ENCODE measurements at places on chromosomes 13 and 19.

- no peak for DNase-seq
These were observed 34.2 kb downstream of the GPR42 start for GRCh38 chr19:35404879-35405622.

- DNase-seq: no peak
These were observed 431.4 kb downstream of the TBC1D4 start for GRCh38 chr13:75050419-75051046.

DNA sequence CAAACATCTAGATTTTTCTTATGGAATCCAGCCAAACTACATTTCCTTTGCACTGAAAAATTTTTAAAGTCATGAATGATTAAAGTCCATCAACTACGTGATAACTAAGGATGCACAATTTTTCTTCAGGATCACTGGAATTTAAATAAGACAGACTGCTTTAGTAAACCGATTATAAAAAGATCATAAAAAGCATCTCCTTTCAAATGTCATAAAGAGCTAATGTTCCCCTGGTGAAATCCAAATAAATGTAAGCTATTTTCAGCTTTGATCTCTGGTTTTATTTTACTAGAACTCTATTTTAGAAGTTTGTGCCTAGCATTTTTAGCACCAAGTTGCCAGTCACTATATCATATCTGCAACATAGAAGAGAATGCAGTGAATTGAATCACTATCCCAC, 460.8 kb downstream of the RFC3 start:
- DNase-seq: no peak

DNA sequence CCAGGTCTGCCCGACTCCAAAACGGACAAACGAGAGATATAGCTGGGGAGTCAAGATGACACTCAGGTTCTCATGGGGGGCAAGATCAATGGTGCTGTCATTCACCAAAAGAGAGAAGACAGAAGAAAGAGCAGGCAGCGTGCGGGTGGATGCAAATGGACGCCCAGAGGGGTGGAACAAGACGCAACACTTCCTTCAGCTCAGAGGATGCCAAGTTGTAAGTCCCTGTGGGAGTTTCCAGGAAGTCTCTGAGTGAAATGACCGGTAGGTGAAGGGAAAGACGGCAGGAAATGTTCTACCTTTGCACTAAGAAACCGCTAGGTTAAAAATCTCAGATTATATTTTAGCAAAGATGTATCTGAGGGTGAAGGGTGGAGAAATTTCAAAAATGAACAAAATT, 26.5 kb downstream of the TUBGCP3 start:
- no peak for DNase-seq

- no peak for DNase-seq
These were observed 2.4 kb upstream of the ACTL9 start for GRCh38 chr19:8700956-8701355.

DNA sequence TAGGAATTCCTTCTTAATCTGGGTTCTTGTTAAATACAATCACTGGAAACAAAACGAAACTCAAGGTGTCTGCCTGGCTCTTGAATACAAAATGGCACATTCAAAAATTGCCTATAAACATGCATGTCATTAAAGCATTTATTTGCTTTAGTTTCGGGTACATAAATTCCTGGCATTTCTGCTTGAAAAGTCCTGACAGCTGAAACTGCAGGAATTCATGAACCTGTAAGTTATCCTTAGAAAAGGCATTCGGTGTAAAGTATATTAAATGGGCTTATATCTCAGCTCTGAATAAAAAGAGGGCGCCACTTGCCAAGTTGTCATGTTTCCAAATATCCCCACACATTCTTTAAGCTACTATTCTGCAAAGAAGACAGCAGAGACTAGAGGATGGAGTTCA, 32.9 kb downstream of the RXFP2 start:
- no peak for DNase-seq

DNA sequence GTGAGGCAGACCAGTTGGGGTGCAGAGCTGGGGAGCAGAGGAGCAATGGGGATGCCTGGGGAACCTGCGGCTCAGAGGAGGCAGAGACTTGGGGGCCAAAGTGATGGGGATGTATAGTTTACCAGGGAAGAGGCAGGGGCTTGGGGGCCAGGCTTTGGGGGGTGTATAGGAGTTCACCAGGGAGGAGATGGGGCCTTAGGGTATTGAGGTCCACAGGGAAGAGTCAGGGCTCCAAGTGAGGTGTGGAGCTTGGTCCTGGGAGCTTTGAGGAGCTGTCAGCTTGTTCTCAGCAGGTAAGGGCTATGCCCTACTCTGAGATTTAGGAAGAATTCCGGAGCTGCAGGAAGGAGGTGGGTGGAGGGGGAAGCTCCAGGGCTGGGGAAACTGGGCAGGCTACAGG, 10.8 kb downstream of the TNFAIP8L1 start:
- DNase-seq: no peak

GRCh38 chr13:97018029-97018819, 23.9 kb upstream of the OXGR1 start:
- DNase-seq: peak; percentile 45

DNA sequence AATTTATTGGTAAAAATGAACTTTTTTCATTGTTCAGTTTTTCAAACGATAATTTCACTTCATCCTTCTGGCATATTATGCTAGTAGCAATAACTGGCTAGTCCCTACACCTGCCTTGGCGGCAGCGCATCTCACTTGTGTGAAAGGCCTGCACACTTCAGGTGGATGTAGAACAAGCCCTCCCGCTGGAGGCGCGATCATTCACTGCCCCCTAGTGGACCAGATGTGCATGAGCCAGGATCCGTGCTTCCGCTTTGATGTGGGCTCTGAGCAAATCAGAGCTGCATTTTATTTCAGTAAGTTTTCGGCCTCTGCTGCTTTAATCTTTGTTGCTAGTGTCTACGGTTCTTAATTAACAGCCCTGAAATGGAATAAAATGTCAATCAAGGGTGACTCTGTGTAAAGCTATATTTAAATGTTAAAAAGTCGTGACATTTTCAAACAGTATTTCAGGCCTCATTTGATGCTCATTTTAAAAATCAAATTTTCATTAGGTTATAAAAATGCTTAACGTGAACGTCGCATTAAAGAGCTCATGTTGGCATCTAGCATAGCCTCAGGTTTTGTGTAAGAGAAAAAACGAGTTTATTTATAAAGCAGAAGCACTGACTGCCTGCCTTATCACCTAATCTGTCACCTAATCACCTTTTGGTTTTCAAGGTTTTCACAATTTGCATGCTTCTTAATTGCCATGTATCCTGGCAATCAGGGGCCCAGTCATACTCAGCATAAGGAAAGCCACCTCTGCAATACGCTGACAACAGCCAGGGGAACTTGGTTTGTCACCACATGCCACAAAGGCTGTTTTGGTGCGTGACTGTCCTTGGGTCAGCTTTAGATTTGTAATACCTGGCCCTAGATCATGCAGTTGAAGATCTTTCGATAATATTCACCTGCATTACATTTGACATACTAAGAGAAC, 112.2 kb downstream of the TEX26 start:
- DNase-seq: peak; percentile 80

- no peak for DNase-seq
These were observed 5.7 kb upstream of the PEX11G start for GRCh38 chr19:7494416-7495098.

DNA sequence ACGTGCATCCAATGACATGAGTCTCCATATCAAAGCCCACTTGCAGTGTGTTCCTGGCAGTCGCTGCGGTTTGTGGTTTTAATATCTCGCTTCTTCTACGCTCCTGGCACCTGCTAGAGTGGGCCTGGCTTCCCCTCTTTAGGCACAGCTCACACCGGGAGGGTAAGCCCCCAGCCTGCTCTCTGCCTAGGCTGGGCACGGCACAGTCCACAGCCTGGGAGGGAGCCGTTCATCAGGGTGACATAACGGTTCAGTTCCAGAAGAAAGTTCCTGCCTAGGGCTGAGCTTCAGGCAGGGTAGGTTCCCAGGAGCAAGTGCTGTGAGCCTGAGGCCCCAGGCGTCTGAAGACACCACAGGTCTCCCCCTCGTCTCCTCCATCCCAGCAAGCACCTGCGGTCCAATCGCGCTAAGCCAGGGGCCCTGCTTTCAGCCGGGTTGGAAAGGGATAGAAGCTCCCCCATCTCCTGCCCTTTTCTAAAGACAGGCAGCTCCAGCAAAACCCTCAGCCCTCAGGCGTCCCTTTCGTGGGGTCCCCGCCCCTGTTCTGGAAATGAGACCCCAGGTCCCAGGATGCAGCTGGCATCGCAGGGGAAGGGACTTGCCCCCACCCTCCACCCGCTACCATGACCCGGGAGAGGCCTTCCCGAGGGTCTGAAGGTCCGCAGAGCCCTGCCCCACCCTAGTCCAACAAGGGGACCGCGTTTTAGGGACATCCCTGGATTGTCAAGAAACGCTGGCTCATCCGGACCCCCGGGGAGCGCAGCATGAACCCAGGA, 121.6 kb upstream of the ZNF507 start:
- DNase-seq: no peak

DNA sequence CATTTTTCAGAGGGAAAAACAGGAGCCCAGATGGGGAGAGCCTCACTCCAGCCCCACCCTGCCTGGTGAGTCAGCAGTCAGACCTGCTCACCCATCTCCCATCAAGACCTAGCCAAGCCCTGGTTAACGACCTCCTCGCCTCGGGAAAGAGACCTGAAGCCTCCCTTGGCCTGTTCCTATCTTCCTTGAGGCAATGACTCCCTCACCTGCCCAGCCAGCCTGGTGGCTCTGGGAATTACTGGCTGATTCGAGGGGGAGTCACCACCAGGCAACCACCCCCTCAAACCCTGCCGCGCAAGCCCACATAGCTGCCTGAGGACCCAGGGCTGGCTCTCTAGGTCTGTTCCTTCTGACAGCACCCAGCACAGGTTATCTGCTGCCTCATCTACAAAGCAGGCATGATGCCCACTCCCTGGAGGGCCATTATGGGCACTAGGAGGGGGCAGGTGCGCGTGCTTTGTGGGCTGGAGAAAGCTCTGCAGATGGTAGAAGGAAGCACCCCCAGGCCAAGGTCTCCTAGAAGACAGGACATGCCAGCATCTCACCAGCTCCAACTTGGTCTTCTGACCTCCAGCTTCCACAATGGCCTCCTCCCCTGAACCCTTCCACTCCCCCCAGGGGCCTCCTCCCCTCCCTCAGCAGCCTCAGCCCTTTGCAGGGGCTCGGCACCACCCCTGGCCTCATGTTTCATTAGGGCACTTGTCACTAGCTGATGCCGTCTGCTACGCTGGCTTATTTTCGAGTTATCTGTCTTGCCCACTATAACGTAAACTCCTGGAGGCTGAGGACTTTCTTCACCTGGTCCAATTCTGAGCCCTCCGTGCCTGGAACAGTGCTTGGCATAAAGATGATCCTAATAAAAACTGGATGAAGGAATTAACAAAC, 10.4 kb downstream of the DEDD2 start:
- no peak for DNase-seq

- no peak for DNase-seq
These were observed 305.1 kb downstream of the KCNRG start for GRCh38 chr13:50320271-50320862.

- no peak for DNase-seq
These were observed 139.6 kb upstream of the HTR2A start for GRCh38 chr13:47036294-47037008.

- DNase-seq: no peak
These were observed 342.7 kb downstream of the TBC1D4 start for GRCh38 chr13:75139291-75139690.

DNA sequence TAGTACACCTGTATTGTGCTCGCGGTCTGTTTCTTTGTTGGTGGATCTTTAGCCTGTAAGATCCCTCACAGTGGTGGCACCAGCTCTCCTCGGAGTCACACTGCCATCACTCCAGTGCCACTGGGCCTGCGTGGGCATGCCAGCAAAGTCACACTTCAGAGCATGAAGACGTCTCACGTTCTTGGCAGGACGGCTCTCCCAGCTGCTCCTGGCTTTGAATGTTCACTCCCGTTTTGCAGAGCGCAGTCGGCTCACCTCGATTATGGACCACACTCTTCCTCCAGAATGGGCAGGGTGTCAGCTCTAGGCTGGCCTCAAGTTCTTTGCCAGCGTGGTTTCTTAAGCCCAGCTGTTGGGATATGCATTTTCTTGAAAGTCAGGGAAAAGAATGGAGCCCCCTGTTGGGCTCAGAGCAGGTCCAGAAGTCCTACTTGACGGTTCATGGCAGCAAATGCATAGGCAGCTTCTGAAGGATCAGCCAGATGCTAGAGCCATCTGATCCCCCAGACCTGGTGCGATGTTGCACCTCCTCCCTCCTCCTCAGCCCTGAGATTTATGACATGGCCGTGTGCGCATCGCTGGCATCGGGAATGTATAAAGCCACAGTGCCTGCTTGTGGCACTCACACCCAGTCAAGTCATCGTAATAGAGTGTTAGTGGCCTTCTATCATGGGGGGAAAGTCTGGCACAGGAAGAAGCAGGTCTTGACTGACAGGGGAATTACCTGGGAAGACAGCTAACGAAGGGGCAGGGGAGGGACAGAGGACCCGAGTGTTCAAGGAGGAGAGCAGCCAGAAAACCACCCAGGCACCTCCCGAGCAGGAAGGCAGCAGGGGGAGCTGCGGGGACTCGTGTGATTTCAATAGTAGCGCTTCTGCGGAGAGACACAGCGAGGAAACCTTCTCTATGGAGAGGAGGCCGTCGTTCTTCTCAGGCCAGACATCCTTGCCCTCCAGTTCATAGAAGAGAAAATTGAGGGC, 40.2 kb upstream of the NPAS1 start:
- DNase-seq: no peak

DNA sequence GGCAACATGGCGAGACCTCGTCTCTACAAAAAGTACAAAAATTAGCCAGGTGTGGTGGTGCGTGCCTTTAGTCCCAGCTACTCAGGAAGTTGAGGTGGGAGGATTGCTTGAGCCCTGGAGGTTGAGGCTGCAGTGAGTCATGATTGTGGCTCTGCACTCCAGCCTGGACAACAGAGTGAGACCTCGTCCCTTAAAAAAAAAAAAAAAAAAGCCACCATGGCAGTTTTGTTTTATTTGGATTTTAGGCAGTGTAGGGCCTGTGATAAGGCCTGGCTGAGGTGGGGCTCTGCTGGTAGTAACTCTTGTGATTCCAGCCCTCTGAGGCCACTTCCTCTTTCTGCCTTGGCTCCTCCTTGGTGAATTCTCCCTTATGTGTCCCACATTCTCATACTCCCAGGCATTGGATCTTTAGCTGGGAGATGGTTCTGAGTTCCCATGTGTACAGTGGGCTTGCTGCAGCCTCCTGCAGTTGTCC, 39.2 kb downstream of the GATAD2A start:
- no peak for DNase-seq

DNA sequence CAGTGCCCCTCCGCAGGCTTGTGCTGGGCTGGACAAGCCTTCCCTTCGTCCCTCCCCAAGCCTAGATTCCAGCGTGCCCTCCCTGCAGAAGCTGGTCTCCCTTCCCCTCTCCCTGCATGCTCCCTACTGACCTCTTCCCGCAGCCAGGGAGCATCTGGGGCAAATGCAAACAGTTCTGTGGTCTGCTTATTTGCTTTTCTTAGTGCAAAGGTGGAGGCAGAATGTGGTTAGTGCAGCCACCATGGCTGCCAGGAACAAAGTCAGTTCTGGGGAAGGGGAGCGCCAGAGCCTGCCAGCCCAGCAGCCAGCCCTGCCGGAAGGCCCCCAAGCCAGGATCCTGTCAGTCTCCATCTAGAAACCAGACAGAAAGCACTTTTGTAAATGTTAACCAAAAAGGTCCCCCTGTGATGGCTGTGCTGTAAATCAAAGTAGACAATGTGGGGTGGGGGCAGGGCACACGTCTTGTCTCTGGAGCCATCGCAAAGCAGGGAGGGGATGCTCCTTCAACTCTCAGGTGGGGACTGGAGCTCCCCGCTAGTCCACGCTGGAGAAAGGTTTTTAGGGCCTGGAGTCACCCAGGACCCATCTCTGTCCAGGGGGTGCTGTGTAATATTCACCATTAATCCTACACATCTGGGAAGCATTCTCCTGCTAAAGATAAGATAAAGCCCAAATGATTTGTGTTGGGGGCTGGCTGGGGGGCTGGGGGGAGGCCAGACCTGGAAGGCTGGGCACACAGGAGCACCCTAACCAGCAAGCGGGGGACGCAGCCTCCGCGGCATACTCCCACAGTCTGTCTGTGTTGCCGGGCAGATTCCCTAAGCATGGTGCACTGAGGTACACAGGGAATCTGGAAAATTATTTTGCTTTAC, 30.9 kb downstream of the SERP2 start:
- DNase-seq: no peak
